ENCODE measurements at places on chromosomes 12 and 14.

GRCh38 chr12:104909761-104910160 lies 48.3 kb downstream of the SLC41A2 start:
- no peak for DNase-seq

GRCh38 chr14:25094171-25094907 lies 44.4 kb upstream of the STXBP6 start:
- no peak for DNase-seq

DNA sequence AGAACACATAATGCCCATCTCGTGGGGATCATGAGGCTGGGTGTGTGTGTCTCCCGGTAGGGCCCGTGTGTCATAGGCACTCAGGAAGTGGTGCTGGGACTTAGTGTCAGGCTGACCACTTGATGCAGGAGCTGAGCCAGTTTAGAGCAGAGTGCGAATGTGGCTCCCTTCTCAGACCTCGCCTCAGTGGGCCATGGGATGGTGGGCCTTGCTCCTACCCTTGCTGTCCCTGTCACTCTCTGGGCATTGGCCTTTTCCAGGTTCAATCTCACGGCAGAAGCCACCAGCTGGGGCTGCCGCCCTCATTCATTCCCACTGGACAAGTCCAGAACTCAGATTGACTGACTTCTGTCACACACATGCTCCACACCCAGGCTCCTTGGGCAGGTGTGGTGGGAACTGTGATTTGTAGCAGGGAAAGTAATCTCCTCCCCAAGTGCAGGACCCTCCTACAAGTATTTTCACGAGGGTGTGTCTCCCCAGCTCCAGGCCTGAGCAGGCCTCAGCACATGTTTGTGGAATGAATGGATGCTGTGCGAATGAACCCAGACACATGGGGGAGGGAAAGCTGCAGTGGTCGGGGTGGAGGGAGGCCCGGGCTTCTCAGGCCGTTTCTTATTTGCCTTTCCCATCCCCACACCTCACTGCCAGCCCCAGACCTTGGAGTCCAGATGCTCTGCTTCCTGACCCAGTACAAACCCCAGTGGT lies 54.9 kb downstream of the BEGAIN start:
- no peak for DNase-seq

DNA sequence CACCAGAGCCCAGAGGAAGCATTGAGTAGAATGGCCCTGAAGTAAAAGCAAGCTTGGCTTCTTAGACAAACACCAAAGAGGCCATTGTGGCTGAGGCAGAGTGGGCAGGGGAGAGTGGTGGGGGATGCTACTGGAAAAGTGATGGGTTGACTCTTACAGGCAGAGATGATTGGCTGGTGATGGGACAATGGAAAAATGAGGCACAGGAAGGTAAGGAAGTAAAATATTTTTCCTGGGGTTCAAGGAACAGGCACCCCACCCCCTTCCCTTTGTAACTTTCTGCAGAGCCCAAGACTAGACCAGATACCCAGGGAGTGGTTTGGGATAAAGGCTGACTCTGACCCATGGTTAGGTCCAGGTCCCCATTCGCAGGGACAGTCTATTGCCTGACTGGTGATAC lies 34.9 kb upstream of the COL2A1 start:
- no peak for DNase-seq

DNA sequence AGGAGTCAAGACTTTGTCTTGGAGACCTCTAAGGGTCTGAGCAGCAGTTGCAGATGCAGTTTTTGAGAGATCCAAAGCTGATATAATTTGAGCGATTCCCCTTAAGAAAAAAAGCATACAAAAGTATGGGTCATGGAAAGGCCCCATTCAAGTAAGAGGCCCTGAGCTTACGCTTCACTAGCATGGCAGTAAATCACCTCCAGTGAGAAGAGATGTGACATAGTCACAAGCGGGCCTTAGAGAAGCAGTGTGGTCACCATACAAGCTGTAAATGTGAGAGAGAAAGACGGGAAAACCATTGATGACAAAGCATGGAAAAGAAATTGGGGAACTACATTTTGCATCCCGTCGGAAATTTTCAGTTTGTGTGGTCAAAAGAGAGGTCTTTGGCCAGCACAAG lies 70.6 kb upstream of the GSC start:
- DNase-seq, result no peak

GRCh38 chr12:109082751-109083150 lies 10.5 kb downstream of the ALKBH2 start:
- no peak for DNase-seq

DNA sequence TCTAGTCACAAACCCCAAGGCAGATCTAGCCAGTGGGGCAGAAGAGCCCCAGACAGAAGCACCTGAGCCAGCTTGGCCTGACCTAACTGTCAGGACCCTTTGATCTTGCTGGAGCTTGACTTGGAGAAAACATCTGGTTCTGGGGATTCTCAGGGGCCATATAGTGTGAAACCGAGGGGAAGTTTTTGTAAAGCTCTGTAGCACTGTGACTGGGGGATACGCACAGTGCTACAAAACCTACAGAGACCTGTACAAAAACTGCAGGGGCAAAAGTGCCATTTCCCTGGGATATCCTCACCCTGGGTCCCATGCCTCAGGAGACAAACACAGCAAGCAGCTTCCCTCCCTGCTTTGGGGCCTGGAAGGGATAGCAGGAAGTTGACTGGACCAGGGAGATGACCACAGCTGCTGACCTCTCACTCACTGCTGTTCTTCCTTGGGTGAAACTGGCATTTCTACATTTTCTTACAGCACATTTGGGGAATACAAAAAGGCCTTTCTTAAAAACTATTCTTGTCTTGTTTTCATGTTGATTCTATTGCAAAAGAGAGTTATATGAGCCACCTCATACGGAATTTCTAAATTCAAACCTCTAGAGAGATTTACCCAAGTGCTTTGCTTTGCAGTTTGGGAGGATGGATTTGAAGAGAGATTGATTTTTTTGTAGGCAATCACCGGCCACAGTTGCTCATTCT lies 140.0 kb downstream of the DAD1 start:
- no peak for DNase-seq

GRCh38 chr12:94101738-94102660 lies 46.4 kb upstream of the PLXNC1 start:
- DNase-seq, result peak; percentile 88

GRCh38 chr12:62291864-62292760 lies 31.9 kb downstream of the USP15 start:
- no peak for DNase-seq

DNA sequence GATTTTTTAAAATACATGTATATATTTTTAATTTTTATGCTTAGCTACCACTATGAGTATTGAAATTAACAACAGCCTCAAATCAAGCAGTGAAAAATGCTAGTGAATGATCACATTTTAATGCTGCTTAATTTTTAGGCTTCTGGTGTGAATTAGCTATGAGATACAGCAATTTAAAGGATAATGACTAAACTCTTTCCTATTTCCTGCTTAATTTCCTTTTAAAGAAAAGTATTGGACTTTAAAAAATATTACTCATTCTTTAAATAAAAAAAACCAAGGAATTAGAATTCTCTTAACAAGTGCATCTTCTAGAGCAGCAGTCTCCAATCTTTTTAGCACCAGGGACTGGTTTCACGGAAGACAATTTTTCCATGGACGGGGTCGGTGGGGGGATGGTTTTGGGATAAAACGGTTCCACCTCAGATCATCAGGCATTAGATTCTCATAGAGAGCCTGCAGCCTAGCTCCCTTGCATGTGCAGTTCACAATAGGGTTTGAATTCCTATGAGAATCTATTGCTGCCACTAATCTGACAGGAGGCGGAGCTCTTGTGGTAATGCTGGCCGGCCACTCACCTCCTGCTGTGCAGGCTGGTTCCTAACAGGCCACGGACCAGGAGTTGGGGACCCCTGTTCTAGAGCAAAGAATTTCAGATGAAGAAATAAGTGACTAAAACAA lies 18.6 kb upstream of the NTN4 start:
- DNase-seq, result no peak

DNA sequence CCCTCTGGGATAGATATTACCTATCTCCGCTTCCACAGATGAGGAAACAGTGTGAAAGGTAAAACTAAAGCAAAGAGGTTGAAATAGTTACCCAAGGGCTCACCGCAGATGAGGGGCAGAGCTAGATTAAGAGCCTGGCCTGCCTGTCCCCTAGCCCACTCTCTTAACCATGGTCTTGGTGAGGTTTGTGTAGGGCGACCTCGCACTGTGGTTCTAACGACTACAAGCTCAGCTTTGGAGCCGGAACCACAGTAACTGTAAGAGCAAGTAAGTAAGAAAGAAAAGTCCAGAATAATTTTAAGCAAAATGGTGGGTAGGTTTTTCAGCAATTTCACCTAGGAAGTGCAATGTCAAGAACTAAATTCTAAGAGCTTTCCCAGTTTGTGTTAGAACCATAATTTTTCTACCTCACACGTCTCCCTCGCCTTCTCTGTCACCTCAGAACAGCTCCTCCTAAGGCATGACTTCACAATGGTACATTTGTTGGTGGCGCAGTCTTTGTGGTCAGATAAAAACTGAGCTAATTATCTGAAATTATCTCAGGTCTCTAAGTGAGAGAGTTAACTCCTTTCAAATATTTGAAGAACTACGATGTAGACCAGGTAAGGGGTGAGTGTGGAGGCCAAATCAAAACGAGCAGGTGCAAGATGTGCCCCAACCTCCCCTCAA lies 64.8 kb downstream of the DAD1 start:
- no peak for DNase-seq

- peak; percentile 78 for DNase-seq
Measured at GRCh38 chr12:53499266-53500141, at the start of gene MAP3K12. MAP3K12 (minus strand) TSS chr12:53499458; CDS start chr12:53487391, 12,067 bp downstream.

DNA sequence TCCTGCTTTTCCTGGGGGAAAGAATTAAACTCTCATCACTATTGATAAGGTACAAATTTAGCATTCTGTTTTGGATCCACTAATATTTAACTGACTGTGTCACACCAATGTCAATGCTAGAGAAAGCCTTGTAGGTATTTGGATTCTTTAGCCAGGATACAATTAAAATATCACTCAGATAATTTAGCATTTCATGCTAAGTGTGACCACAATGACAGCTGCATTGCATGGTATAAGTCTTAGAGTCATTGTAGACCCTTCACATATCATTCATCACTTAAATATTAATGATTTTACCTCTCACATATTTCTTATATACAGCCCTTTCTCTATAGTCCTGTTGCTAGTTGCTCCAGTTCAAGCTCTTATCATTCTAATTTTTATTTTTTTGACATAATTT lies 85.3 kb upstream of the ATP2B1 start:
- DNase-seq, result no peak

GRCh38 chr14:70891737-70892136 lies 15.5 kb upstream of the PCNX1 start:
- no peak for DNase-seq

- no peak for DNase-seq
Measured at GRCh38 chr12:121388421-121388981, 11.4 kb upstream of the RNF34 start.

DNA sequence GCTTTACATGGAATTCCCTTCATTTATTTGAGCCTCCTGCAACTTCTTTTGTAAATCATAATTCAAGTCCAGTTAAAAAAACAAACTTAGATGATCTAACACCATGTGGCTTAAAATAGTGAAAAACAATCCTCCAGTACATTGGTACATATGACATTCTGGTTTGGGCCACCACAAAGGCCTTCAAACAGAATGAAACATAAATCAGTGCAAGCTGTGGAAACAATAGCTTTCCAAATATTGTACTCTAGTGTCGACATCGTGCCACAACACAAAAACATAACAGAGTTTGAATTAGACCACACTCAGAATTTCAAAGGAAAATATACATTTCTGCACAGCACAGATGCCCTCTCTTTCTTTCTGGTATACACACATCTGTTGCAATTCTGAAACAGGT lies 751.3 kb downstream of the SLC6A15 start:
- no peak for DNase-seq

- no peak for DNase-seq
Measured at GRCh38 chr12:131134523-131135310, 181.0 kb downstream of the ADGRD1 start.

GRCh38 chr14:70884595-70885342 lies 22.5 kb upstream of the PCNX1 start:
- no peak for DNase-seq

DNA sequence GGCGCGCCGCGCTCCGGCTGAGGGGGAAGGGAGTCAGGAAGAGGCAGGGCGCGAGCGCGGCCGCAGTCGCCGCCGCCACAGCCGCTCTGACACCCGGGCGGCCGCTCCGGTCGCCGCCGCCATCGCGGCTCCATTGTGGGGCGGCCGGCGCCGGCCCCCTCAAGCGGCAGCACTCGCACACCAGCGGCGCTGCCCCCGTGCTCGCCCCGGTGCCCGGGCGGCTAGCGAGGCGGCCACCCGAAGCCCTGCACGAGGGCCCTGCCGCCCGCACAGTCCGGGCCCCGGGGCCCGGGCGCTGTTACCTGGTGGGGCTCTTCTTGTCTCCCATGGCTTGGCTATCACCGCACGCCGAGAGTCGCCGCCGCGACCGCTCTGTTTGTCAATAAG lies 202 bp downstream of the YAF2 start:
- no peak for DNase-seq

GRCh38 chr12:112185093-112185923 lies 59.9 kb downstream of the TRAFD1 start:
- no peak for DNase-seq

GRCh38 chr12:121223292-121224285 lies 13.7 kb downstream of the P2RX4 start:
- DNase-seq, result no peak

DNA sequence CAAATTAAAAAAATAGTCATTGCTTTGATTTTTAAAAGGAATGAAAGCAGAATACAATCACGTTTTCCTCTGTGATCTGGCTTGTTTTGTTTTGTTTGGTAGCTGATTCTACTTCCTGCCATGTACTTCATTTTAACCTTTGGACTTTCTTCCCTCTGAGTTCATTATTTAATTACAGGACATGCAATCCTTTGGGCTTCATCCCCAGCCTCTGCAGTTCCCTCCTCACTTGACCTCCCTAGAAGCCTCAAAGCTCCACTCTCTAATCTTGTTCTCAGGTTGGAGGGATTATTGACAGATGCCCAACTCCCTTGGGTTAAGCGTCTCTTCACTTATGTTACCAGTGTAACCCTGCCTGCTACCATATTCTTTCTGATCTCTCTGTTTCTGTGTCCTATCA lies 967.9 kb upstream of the SEL1L start:
- no peak for DNase-seq

GRCh38 chr14:68979722-68980451 lies 785 bp upstream of the ACTN1 start:
- peak; percentile 2 for DNase-seq

- DNase-seq, result no peak
Measured at GRCh38 chr12:93664573-93665138, 12.5 kb upstream of the CRADD start.

DNA sequence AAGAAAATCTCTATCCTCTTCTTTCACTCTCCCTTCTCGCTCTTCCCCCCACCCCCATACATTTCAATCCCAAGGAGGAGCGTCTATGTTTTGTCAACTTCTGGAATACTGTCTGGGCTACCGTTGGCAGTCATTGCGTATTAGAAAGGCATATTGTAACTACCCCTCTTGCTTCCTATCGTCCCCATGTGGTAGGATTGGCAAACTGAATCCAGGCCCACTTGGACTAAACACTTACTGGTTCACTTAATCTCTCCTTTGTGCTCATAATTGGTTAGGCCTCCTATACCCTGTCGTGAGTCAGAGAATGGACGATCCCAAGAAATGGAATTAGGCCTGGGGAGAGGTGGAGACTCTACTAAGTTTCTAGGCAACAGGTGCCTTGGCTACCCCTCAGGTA lies 68.8 kb upstream of the SLC8A3 start:
- DNase-seq, result no peak

GRCh38 chr14:39957290-39957689 lies 525.1 kb upstream of the FBXO33 start:
- DNase-seq, result no peak

- no peak for DNase-seq
Measured at GRCh38 chr14:47662466-47662865, 12.9 kb downstream of the MDGA2 start.

All from midbrain (tissue), 1 donor.